ENCODE measurements at places on chromosomes 13 and 19.

DNA sequence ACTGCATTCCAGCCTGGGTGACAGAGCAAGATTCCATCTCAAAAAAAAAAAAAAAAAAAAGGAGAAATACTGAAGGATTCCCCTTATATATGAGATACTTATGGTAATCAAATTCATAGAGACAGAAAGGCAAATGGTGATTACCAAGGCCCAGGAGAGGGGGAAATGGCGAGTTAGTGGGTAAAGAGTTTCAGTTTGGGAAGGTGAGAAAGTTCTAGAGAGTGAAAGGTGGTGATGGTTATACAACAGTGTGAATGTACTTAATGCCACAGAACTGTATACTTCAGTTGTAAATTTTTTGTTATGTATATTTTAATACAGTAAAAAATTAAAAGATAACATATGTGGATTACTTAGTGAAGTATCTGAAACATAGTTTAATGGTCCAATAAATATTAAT, 90.2 kb downstream of the DHRS12 start:
- DNase-seq = no peak

GRCh38 chr19:35328851-35329285, at the start of gene CD22:
CD22 (plus strand) TSS chr19:35329187; CDS start chr19:35332041, 2,854 bp downstream.
- no peak for DNase-seq

DNA sequence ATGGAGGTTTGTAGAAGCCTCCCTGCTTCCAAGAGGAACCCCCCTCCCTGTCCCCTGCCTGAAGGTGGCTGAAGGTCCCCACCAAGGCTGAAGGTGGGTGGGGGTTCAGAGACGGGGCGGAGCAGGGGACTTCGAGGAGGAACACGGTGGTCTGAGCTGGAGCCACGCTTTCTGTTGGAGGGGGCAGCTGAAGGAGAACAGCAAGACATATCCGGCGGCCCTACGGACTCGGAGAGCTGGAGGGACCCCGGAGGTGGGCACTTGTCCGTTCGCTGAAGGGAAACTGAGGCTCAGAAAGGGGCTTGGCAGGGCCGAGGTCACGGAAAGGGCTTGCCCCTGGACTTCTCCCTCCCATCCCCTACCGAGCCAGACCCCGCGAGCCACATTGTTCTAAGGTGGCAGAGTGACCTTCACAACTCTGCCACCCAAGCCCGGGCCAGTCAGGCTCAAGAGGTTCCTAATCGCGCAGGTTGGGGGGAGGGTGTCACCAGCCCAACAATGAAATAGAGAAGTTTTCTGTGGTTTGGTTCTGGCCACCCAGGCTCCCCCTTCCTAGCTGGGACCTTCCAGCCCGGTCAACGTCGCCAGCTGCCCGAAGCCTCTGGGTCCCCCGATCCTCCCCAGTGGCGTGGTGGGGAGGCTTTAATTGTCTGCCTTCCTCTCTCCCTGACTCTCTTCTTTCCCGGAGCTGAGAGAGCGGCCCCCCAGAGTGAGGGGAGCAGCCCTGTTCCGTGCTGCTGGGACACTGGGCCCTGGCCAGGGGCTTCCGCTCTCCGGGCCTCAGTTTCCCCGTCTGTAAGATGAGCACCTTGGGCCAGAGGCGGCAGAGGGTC, 15.5 kb upstream of the KCNN1 start:
- DNase-seq = no peak

DNA sequence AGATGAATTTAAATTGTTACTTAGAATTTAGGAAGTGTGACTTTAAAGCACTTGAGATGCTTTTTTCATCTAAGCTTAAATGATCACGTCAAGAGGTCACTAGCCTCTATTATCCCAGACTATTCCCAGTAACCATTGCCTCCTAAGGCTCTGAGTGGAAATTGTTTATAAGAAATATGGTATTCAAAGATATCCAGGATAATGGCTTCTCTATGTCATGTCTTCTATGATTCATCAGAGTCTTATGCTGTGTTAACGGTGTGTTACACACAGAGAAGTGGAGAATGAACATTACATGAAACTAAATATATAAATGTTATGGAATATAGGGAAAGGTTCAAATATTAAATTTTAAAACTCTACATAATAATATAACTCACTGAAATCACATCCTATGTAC, 79.8 kb upstream of the NBEA start:
- DNase-seq = no peak

- DNase-seq = no peak
Observed at GRCh38 chr19:10120538-10121189, 965 bp upstream of the EIF3G start.

GRCh38 chr13:52847322-52847681, 1.1 kb downstream of the PCDH8 start:
- no peak for DNase-seq

DNA sequence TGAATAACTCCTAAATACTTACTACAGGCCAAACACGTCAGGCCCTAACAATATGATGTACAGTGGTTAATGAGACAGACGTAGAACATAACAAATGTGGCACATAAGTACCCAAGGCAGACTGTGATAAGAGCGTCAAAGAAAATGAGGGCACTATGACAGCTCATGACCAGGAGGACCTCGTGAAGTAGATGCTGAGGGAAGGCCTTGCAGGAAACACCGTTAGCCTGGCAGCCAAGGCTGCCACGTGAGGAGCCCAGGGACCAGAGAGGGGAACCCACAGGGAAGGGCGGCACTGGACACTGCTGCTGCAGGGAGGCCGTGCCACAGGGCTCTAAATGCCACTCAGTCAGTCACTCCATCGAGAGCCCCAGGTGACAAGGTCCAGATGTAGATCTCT, 5.7 kb downstream of the TUBGCP3 start:
- DNase-seq = no peak

DNA sequence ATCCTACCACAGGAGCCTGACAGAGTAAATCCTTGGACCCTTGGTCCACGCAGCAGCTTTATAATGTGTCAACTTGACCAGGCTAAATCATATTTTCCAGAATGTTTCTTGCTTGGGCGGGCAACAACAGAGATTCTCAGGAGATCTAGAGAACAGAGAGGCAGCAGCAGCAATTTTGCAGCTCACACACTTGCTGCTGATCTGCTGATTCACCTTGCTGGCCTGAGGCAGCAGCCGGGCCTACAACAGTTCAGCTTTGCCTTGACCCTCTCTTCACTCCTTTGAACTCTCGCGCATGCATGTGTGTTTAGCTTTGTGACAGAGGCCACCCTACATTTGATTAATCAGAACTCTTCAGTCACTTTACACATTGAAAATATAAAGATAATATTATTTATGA, 159.3 kb downstream of the UGGT2 start:
- DNase-seq = no peak

DNA sequence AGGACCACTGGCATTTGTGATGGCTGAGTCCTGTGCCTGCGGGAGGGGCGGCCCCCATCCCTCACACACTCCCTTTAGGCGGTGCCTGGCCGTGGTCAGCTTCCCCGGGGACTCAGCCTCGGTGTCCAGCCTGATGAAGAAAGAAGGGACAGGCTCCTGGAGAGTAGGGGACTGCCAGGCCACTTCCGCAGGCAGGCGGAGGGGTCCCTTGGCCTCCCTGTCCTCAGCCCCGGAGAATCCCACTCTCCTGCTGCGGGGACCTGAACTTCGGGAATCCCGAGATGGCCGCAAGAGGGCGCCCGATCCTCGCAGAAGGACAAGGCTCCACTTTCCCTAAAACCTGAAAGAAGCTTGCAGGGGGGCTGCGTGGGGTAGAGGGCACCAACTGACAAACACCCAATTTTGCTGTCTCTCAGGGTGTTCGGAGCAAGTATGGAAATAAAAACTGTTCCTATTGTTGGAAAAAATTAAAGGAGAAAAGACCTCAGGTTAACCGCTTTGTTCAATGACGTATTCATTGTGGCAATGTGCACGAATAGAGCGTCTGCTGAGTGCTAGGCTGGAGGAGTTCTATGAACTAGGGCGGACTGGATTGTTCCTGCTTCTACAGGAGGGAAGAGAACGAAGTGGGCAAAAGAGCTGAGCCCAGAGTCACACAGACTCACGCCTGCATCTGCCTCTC, 297.3 kb downstream of the ZNF536 start:
- DNase-seq = peak; percentile 14

DNA sequence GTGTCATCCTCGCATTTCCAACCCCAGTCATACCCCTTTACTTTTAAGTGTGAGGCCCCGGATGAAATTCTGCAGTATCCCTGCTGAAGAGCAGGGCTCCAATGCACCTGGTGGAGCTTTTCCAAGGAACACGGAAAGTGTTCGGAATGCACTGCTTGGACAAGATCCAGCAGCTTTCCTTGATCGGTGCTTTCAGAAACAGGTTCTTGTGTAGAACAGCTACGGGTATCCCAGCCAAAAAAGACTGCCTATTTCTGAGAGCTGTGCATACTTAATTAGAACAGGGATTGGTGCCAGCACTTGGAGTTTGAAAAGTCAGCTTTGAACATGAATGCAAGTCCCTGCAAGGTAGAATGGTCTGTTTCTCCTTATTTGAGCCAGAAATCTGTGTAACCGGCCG, 87.2 kb upstream of the C1QTNF9B start:
- DNase-seq = no peak

GRCh38 chr19:56594446-56594782, 688 bp upstream of the ZNF71 start:
- no peak for DNase-seq

DNA sequence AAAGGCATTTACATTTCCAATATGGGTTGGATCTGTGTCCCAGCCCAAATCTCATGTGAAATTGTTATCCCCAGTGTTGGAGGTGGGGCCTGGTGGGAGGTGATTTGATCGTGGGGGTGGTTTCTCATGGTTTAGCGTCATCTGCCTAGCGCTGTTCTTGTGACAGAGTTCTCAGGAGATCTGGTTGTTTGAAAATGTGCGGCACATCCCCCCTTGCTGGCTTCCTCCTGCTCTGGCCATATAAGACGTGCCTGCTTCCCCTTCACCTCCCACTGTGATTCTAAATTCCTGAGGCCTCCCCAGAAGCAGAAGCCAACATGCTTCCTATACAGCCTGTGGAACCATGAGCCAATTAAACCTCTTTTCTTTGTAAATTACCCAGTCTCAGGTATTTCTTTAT, 126.2 kb upstream of the FNDC3A start:
- DNase-seq = no peak

DNA sequence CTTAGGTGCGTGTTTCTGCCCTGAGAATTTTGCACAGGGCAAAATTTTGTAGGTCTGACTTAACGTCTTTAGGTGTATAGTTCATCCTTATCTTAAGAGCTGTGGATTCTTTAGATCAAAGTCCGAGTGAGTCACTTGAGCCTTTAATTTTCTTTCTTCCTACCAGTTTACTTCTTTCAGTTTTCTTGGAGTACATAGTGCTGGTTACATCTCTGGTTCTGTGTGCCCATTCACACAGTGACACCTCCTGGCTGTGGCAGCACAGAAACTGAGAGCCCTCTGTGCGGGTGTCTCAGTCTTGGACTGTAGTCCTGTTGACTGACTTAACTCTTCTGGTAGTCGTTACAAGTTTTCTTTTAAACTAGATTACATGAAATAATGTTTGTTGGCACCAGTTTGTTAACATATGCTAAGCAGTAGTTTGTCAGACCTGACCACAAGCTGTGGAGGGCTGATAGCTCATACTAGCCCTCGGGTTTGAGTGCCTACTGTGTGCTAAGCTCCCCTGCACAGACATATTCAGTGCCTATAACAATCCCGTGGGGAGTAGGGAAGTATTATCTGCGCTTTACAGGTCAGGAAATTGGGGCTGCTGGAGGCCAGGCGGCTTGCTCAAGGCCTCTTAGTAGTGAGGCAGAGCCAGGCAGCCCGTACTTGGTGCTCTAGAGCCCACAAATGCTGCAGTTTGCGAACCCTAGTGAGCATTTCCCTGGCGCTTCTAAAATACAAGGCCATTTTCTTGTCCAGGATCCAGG, 1.6 kb downstream of the GATAD2A start:
- DNase-seq = peak; percentile 63

GRCh38 chr13:36158611-36159010, 27.4 kb upstream of the DCLK1 start:
- no peak for DNase-seq

DNA sequence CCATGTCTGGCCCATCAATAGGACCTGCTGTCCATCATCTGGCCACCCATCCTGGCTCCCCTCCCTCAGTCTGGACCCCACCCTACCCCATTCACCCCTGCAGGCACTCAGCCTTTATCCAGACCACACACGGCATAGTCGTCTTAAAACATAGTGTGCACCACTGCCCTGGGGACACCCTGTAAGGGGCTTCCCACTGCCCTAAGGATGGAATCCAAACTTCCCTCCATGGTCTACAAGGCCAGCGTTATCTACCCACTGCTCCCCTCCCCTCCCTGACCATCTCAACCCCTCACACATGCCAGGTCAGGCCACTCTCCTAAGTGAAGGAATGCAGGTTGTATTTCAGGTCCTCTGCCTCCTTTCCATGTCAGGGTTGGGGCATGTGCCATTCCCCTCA, 352.7 kb upstream of the ZNF507 start:
- no peak for DNase-seq

DNA sequence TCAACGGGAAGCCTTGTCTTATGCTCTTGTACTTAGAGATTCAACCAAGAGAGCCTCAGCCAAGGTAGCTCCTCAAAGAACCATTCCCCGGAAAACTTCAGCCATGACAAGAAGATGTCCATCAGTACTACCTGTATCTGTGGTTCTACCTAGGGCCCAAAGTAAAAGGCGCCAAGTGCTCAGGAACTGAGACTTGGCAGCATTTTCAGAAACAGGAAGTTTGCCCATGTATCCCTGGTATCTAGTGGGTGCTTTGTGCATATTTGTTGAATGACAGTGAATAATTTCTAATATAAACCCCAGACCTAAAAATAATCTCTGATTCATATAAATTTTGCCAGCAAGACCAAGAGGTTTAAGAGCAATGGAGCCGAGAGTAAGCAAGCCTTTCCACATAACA, 7.2 kb downstream of the FAM216B start:
- no peak for DNase-seq

DNA sequence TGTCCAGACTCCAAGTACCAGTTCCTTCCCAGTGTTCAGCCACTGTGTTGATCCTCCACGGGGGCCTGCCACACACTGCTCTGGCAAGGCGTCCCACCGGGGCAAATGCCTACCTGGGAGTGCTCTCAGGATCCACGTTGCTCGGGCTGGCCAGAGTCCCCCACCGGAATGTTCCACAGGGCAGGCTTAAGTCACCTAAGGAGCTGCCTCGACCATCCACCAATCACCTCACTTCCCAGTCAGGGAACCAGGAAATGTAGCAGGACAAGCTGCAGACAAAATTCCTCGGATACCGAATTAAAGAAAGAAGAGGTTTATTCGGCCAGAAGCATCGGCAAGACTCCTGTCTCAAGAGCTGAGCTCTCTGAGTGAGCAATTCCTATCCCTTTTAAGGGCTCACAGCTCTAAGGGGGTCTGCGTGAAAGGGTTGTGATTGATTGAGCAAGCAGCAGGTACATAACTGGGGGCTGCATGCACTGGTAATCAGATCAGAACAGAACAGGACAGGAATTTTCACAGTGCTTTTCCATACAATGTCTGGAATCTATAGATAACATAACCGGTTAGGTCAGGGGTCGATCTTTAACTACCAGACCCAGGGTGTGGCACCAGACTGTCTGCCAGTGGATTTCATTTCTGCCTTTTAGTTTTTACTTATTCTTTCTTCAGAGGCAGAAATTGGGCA, 56.9 kb upstream of the EDNRB start:
- DNase-seq = no peak

- no peak for DNase-seq
Observed at GRCh38 chr13:39567569-39567968, 35.4 kb downstream of the LHFPL6 start.

- DNase-seq = no peak
Observed at GRCh38 chr19:50534478-50534877, 20.8 kb upstream of the ASPDH start.
